ENCODE measurements at places on chromosomes 4 and X.

DNA sequence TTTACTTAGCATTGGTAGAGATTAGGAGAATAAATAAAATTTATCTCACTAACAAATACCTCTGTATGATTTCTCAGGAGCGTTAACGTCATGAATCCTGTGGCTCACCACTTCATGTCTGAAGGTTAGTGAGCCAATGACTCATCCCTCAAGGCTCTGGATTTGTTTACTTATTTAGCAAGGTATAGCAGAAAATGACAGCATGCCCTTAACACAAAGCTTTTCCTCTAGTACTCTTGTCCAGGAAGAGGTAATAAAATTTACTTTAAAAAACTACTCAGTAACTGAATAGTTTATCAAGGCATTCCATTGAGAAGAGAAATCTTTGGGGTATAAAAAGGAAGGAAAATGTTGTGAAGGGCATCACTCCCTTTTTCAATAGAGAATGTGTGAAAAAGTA is 823.8 kb downstream of the CCSER1 start:
- peak; percentile 13 for DNase-seq

GRCh38 chrX:18455384-18455783 is 30.0 kb downstream of the CDKL5 start:
- no peak for DNase-seq

GRCh38 chr4:146638786-146639505 is at the start of gene POU4F2:
Gene POU4F2 (plus strand): TSS chr4:146638893. CDS start chr4:146639141, 248 bp downstream.
- no peak for DNase-seq

DNA sequence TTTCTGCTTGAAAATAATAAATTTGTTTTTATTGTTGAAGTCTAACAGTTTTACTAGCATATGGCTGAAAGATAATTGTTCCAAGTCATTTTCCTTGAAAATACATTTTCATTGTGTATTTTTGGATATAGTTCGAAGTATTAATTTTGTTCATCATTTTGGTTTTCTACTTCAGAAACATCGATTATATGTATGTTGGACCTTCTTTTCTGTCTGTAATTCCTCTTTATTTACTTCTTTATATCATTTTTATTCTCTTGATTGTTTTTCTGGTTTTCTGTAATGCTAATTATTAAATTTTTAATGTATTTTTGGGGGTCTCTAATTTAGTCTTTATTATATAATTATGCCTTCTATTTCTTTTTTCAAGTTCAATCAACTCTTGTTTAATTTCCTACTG is 407.1 kb upstream of the FRG1 start:
- DNase-seq = no peak
